ENCODE measurements at places on chromosomes 1 and 21. TPM values are rescaled to one million over a fixed set of nuclear protein-coding genes. Genes with fewer than 3 reads are reported as not detected.

- no peak for DNase-seq
Measured at GRCh38 chr1:41813755-41814745, 104.7 kb downstream of the HIVEP3 start.

- no peak for DNase-seq
Measured at GRCh38 chr1:205456383-205456867, 580 bp upstream of the BLACAT1 start.

DNA sequence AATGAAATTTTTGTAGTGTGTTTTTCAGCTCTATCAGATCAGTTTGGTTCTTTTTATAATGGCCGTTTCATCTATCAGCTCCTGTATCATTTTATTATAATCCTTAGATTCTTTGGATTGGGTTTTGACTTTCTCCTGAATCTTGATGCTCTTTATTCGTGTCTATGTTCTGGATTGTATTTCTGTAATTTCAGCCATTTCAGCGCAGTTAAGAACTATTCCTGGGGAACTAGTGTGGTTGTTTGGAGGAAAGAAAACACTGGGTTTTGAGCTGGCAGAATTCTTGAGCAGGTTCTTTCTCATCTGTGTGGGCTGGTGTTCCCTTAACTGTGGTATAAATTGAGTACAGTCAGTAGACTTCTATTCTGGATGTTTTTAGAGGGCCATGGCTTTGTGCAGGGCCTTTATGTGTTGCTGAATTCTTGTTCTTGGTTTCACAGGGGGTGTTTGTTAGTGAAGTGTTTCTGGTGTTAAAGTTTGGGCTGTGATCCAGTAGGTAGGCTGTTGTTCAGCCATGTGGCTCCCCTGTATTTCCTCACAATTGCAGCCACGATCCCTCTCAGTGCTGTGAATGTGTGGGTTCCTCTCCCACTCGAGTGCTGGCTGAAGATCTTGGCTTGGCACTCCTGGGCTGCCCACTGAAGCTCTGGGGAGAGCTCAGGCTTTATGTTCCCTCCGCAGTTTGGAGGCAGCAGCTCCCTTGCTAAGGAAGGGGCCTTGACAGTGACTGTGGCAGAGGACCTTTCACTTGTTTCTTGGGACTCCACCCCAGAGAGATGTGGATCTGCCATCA, 56.0 kb upstream of the CCDC190 start:
- DNase-seq: no peak

- no peak for DNase-seq
Measured at GRCh38 chr1:166083887-166084286, 82.9 kb downstream of the FAM78B start.

- DNase-seq: peak; percentile 22
Measured at GRCh38 chr21:21163904-21164303, 165.7 kb downstream of the NCAM2 start.

GRCh38 chr1:112359961-112360767, 35.9 kb upstream of the CTTNBP2NL start:
- no peak for DNase-seq

The OR2G6 gene
- total RNA-seq: not detected

DNA sequence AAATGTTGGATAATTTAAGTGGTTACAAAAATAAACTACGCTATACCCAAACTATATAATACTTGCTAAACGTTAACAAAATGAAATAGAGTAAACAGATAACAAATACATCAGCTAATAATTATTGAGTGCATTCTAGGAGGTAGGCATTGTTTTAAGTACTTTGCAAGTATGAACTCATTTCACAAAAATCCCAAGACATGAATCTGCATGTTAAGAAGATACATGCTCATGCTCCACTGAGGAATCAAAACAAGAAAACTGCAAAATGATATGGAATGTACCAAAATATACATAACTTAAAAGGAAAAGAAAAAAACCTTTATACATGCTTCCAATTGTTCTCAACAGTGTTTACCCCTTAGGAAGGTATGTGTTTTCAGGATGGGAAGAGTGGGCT, 2.5 kb downstream of the FRRS1 start:
- no peak for DNase-seq

- no peak for DNase-seq
Measured at GRCh38 chr1:18266391-18266790, 158.8 kb downstream of the IGSF21 start.

The ADORA1 gene
- 8.6 TPM for total RNA-seq

The SDC3 gene
- total RNA-seq: 79.5 TPM

DNA sequence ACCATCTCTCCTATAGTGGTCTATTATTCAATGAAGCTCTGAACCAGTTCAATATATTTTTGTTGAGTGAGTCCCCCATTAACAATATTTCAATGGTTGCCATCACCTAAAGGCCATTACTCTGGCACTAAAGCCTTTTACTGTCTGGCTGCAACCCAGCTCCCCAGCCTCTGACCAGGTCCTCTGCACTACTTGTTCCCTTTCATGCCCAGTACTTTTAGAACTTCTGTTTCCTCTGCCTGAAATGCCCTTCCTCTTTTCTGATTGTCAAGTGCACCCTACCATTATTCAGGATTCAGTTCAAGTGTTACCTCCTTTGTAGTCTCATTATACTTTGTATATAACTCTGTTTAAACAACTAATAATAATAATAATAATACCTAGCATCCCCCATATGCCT, 30.4 kb upstream of the ZFYVE9 start:
- DNase-seq: no peak

- no peak for DNase-seq
Measured at GRCh38 chr1:82775406-82776000, 974.8 kb downstream of the ADGRL2 start.

- DNase-seq: peak; percentile 82
Measured at GRCh38 chr1:208201229-208201628, 43.0 kb downstream of the PLXNA2 start.

The TENT5C gene
- 0.92 TPM for total RNA-seq

DNA sequence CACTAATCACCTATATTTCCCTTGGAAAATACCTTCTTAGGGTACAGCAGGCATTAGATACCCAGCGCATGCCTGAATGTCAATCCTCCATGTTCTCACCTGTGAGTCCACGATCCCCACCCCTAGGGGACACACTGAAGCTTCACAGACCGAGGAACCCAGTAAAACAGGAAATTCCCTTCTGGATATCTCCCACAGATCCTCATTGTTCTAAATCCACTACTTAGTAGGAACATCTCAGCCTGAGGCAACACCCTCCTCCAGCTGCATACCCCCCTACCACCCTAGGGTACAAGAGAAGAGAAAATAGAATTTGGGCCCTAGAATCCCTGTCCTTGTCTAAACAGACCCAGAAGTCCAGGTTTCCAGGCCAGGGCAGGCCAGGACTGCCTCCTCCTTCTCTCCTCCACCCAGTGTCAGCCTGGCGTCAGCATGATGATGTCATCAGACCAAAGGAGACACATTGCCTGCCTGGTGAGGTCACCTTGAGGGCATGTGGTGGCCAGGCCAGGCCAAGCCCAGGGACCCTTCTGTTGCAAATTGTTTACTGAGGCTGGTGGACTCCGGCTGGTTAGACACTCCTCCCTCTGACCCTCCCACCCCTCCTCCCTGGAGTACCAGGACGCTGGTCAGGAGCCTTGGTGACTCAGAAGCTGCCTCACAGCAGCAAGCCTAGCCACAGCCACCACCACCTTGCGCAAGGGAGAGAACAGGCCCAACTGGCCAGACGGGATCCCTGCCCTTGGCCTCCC, 6.2 kb downstream of the NECTIN4 start:
- no peak for DNase-seq

The ROR1 gene
- total RNA-seq: 28.5 TPM

The F3 gene
- 35.4 TPM for total RNA-seq

The SAMSN1 gene
- 0.23 TPM for total RNA-seq

- no peak for DNase-seq
Measured at GRCh38 chr1:30756545-30757351, 826 bp downstream of the LAPTM5 start.

DNA sequence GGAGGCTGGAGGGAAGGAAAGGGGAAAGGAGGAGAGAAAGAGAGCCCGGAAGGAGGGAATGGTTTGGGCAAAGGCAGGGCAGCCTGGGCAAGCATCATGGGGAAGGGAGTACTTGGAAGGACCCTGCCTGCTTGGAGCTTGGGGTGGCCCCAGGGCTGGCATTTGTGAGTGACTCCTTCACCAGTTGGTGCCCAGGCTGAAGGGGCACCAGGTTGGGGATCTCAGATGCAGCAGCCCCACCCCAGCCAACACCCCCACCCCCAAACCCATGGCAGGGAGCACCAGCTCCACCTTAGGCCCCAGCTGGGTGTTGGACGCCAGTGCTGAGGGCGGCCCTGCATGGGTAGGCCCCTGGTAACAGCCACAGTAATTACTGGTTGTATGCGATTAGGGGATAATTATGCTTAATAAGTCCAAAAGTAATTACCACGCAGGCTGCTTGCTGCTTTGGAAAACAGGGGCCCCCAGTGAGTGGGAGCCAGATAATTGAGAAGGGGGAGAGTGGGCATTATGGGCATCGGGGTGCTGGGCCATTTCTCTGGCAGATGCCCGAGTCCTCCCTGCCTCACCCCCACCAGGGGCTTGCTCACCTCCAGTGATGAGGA, 78.3 kb downstream of the VWA5B1 start:
- DNase-seq: no peak

The AMY1C gene
- not detected for total RNA-seq

DNA sequence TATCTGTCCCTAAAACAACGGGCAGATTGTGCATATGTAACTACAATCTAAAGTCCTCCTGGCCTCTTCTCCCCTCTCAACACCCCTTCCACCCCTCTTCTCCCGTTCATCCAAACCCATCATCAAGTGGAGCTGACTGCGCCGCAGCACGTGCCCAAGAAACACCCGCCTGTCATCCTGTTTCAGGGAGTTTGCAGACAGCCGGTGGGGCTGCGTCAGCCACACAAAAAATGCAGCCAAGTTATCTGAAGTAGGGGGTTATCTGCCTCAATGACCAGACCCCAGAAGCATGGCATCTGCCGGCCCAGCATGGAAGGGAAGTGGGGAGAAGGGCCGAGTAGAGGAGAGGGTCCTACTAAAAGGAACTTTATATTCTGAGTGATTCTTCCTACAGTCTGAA, 49.0 kb downstream of the GPR161 start:
- DNase-seq: no peak

GRCh38 chr1:175373786-175374623, 181.4 kb upstream of the KIAA0040 start:
- DNase-seq: no peak

The CYP2J2 gene
- total RNA-seq: 0.58 TPM

The KCNJ9 gene
- total RNA-seq: not detected

GRCh38 chr1:43315481-43315880, 14.7 kb downstream of the TIE1 start:
- no peak for DNase-seq

The GBP2 gene
- total RNA-seq: 52.7 TPM

The MFAP2 gene
- total RNA-seq: 133 TPM

DNA sequence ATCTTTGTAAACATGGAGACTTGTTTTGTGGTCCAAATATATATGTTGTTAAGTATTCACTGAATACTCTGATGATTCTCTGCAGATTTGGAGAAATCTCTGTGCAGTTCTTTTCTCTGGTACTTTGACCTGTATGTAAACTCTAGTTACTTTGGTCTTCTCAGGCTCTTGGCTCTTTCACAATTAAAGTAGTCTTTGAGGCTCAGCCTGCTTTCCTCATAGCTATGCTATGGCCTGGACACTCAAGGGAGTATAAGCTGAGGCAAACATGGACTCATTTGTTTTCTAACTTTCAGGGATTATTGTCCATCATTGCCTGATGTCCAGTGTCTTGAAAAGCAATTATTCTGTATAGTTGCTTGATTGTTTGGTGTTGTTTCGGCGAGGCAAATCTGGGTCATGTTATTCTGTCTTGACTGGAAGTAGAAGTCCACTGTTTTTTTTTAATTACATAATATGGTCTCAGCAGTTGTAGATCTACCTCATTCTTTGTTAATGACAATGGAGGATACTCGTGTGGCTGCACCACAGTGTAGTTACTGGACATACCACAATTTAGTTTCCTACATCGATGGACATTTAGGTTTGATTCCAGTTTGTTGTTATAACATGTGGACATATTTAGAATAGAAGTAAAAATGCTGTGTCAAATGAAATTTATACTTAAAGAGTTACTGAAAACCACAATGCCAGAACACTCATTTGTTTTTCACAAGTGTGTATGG, 9.2 kb downstream of the PTBP2 start:
- no peak for DNase-seq

GRCh38 chr1:10019561-10019960, 13.2 kb upstream of the UBE4B start:
- DNase-seq: no peak

DNA sequence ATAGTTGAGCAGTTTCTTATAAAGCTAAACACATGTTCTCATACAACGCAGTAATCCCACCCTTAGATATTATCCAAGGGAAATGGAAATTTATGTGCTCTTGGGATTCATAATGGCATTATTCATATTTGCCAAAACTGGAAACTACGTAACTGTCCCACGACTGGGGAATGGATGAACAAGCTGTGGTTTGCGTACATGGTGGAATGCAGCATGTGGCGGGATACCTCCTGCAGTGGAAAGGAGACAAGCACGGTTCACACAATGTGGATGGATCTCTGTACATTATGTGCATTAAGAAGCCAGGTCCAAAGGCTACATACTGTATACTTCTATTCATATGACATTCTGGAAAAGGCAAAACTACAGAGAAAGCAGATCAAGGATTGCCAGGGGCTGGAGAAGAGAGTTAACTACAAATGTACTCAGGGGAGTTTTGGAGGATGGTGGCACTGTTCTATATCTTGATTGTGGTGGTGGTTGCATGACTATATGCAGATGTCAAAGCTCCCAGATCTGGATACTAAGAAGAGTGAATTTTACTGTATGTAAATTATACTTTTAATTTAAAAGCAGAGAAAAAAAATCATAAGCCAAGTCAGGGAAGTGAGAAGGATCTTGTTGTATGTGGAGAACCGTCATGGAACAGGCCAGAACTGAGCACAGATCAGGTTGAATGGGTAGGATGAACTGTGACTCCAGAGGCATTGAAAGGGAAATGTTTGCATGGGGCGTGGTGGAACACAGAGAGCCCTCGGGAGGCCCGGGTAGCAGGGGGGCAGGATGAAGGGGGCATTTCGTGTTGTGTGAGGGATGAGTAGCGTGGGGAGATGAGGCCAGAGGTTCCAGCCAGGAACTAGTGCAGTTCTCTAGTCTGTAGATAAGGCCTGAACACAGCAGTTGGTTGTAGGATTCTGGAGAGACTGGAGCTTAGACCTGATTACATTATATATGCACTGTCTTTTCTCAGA, 90.7 kb downstream of the GALNT2 start:
- DNase-seq: no peak

- no peak for DNase-seq
Measured at GRCh38 chr1:118896416-118896815, 91.7 kb downstream of the TBX15 start.

GRCh38 chr1:33986390-33987095, 122.7 kb downstream of the HMGB4 start:
- DNase-seq: no peak
